CD4-positive, alpha-beta T cell treated with Interleukin-2 at 100 ng/mL for 4 hours (primary cell): ENCODE measurements at places on chromosomes 2 and 18.

DNA sequence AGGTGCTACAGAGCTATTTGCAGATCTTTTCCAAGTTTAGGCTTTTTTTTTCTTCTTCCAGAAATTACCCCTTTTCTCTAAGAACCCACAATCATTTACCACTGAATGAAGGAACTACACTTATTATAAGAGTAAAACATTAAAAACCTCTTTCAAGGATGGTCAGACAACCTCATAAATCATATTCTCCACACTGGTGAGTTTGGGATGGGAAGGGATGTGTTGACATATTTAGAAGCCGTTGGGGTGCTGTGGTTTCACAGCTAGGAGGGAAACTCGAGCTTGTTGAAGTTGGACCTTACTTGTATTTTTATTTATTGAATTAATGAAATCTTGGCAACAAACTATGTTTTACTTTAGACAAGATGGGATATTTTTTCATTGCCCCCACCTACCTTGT, 289.4 kb upstream of the MEIS1 start:
- no peak for DNase-seq

DNA sequence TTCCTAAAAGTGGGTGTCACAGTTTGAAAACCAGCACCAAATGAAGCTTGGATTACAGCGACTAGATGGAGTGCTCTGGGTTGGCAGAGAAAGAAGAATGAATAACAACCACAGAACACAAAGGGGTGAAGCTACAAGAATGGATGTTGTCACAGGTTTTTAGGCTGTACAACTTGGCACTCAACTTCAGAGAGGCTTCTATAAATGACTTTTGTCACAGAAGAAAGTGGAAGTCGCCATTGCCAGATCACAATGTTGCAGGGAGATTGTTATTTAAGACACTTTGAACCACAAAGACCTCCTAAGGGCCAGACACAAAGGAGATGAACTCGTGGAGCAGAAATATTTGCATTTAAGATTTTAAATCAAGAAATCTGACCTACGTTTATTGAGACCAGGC, 354.2 kb downstream of the CDH7 start:
- DNase-seq: no peak

- DNase-seq: no peak
These were observed 74.9 kb upstream of the ARL4C start for GRCh38 chr2:234571620-234572407.

DNA sequence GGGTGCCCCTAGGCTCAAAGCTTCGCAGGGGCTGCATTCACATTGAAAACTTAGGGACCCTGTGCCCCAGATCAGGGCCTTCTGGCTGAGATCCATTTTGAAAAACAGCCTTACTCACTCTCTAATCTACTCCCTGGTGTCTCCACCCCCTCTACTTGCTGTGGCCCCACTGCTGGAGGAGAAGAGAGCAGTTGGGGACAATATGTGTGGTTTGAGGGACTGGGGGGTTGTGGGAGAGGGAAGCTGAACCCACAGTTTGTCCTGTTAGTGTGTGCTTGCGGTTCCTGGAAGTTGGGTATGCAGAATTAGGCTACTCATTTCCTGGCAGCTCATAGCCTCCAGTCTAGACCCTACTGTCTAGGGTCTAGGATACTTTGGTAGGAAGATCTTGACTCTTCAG, 211.4 kb downstream of the PRKCE start:
- no peak for DNase-seq

DNA sequence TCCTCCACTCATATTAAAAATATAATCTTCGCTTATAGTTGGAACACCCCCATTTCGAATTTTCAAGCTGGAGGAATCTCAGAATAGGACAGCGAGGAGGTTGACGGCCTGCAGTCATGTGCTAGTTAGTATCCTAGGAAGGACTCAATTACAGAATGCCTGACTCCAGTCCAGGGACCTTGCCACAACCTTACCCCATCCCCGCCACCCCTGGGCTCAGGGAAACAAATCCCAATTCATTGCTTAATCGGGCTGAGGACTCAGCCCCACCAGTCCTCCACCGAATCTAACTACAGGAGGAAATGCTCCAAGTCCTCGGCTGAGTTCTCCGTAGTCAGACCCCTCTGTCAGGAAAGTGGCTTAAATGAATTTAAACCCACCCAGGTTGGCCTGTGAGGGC, 31.7 kb upstream of the ZBTB7C start:
- DNase-seq: no peak

GRCh38 chr2:71823526-71823925, 324.1 kb downstream of the CYP26B1 start:
- no peak for DNase-seq

GRCh38 chr18:46809145-46809544, 52.3 kb upstream of the ST8SIA5 start:
- DNase-seq: no peak
